Activated CD4-positive, alpha-beta T cell treated with anti-CD3 and anti-CD28 coated beads for 1 hour (primary cell): ENCODE measurements at places on chromosomes 3 and 15.
A peak's percentile ranks its signal among the peaks of the same experiment; 100 is the strongest.

GRCh38 chr3:13046569-13047274 is 26.5 kb downstream of the IQSEC1 start:
- DNase-seq: no peak

- DNase-seq: no peak
These were observed 332.2 kb downstream of the LPP start for GRCh38 chr3:188486126-188486525.

DNA sequence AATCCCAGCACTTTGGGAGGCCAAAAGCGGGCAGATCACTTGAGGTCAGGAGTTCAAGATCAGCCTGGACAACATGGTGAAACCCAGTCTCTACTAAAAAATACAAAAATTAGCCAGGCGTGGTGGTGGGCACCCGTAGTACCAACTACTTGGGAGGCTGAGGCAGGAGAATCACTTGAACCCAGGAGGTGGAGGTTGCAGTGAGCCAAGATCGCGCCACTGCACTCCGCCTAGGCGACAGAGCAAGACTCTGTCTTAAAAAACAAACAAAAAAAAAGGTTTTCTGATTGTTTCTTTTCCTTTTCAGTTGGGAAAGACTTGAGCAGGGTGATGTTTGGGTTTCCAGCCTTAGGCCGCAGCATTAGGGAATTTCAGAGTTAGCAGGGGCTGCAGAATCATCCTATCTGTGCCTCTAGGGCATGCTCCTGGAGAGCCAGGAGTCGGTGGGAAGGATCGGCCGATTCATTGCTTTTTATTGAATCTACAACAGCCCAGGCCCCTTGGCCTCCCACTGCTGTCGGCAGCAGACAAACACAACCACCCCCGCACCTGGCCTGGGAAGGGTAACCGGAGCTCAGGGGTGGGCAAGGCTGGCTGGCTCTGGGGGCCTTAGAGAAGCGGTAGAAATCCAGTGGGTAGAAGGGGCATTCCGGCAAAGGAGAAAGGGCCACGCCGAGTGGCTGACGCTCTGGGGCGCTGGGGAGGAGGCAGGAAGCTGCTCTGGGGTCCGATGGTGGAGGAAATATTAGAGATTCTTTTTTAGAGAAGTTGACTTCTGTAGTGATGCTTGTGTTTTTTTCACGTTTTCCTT is 6.3 kb downstream of the CHAC1 start:
- DNase-seq: no peak

- DNase-seq: peak; percentile 10
These were observed 701 bp downstream of the EIF5A2 start for GRCh38 chr3:170907637-170908234.

DNA sequence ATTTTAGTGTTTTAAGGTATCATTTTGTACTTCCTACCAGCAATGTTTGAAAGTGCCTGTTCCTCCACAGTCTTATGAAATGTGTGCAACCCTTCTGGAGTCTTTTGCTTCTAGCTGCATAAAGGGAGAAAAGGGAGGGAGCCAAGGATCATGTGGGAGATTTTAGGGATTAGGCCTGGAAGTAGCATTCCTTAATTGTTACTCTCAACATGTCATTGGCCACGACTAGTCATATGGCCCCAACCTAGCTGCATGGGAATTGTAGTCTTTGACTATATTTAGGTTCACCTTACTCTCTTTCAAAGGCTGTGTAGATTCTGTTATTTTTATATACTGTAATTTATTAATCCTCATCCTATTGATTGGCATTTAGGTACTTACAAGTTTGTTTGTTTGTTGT is 14.9 kb downstream of the CRTAP start:
- no peak for DNase-seq

DNA sequence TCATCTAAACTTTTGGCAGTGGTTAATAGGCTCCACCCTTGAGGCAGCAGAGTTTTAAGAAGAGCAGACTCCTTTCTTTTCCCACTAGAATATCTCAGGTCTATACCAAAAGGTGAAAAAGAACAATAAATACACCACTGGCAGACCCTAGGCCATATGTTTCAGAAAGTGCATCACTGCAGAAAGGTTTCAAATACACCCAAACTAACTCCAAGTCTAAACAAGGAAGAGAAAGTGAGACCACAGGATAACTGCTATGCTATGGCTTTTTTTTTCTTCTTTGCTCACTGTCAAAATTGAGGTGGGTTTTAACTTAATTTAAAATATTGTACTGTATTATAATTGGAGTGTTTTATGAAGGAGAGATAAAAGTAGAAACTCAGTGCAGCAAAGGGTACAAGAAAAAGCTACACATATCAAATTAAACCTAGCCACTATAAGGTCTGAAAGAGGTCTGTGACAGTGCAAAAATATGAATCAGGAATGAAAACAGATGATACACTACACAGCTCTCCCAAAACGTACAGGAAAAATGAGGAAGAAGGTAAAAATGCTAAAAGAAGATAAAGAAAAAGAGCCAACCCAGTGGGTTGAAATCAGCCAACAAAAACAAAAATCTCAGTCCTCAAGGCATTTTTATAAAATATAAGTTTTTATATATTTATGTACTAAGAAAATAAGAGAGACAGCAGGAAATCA is 8.4 kb downstream of the SNX4 start:
- no peak for DNase-seq

- no peak for DNase-seq
These were observed 30.0 kb downstream of the CCDC191 start for GRCh38 chr3:114026331-114026730.
